ENCODE measurements at places on chromosomes 5 and 9.

- DNase-seq: peak; percentile 0
Observed at GRCh38 chr5:178940569-178941360, at the start of gene ZNF454. TSS of gene ZNF454 (plus strand) at chr5:178941198. CDS start at chr5:178942792, 1,594 bp downstream.

GRCh38 chr9:84794981-84795637 is 125.6 kb downstream of the NTRK2 start:
- DNase-seq: no peak

DNA sequence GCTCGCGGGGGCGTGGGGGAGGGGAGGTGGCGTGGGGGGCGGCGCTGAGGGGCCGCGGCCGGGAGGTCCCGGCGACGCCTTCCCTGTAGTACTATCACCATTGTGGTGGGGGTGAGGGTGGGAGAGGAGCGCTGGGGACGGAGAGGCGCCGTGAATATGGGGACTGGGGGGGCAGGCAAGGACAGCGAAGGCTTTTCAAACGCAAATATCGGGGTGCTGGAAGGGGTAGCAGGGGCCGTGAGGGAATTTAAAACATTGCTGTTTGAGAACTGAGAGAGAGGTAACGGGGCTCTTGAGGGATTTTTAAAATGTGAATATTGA is 427 bp downstream of the RBM27 start:
- no peak for DNase-seq

DNA sequence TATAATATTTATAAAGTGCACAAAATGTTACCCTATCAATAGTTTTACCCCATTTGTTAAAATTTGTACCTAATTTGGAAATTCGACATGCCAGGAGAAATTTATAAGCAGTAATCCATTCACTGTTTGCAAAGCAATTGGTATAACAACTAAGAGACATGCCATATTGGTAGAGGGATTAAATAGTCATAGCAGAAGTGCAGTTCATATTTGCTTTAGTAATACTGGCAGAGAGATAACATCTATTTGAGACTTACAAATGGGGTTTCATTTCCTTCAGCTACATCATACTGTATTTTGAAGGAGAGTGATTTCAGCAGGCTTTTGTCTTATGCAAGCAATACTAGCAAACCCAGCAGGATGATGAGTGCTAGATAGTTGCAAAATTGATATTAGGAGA is 610.4 kb upstream of the CDH10 start:
- DNase-seq: peak; percentile 45

- DNase-seq: peak; percentile 42
Observed at GRCh38 chr5:168987543-168988300, 313.2 kb downstream of the SLIT3 start.

DNA sequence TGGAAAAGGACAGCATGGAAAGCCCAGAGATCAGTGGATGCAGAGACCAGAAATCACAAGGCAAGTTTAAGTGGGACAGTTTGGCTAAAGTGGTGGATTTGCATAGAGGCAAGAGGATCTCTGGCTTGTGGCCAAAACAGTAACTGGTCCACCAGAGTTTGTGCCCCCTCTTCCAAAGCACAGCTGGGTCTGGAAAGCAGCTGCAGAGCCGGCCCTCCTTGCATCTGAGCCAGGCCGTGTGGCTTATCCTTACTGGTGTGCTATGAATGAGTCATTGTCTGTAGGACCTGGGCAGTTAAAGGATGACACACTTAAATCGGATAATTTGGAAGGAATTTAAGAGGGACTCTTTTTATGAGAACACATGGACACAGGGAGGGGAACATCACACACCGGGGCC is 146.6 kb downstream of the PIP5K1B start:
- DNase-seq: no peak

- DNase-seq: no peak
Observed at GRCh38 chr5:126107381-126107780, 315.8 kb upstream of the GRAMD2B start.

- DNase-seq: no peak
Observed at GRCh38 chr9:137276473-137277328, 825 bp upstream of the TOR4A start.

GRCh38 chr5:83377131-83377865 is 94.2 kb upstream of the VCAN start:
- DNase-seq: no peak

GRCh38 chr5:43401827-43402226 is 10.4 kb downstream of the CCL28 start:
- DNase-seq: no peak

- no peak for DNase-seq
Observed at GRCh38 chr9:18666348-18666747, 192.4 kb downstream of the ADAMTSL1 start.

- DNase-seq: no peak
Observed at GRCh38 chr9:87694236-87694755, 31.6 kb upstream of the CTSL start.

DNA sequence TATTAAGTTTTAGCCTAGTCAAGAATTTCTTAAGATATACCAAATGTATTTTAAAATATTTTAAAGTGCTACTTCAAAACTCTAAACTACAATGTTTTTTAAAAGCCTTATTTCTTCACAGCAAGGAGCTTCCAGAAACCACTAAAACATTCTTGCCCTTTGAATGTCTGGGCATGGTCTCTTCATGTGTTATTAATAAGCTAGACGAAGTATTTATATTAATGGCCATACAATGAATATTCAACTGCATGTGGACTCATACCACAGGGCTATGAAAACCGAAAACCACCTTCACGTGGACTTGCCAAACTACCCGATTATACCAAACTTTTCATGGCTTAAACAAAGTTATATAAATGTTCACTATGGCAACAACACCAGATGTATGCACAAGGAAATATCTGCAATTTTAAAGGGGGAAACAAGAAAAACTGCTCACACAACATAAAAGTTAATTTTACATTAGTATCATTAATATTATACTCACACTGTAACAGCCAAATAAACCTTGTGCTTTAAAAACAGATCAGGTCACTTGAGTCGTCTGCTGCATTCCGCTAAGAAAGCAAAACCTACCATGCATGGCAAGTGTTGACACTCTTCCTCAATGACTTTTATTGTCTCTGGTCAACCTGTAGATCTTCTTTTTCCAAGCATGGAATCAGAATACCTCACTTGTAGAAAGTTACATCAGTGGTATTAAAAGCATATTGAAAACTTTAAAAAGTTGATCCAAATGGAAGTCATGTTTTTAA is 246.3 kb downstream of the BNC2 start:
- DNase-seq: no peak

GRCh38 chr5:99866740-99867139 is 668.4 kb upstream of the FAM174A start:
- DNase-seq: no peak
